ENCODE measurements at places on chromosomes 6 and 20.
A peak's percentile ranks its signal among the peaks of the same experiment; 100 is the strongest.

DNA sequence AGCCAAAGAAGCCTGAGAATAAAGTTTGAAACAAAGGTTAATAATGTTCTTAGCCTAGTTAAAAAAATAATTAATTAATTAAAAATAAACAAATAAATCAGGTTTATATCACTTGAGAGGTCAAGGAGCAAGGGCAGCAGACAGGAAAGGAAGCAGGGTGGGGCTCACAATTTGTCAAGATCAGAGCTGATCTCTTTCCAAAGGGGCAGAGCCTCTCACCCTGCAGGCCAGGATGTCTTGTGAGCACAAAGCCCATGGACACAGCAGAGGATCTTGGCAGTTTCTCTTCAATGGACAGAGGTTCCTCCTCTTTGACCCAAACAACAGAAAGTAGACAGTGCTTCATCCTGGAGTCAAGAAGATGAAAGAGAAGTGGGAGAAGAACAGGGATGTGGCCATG, 14.9 kb downstream of the ULBP1 start:
- DNase-seq: no peak

- DNase-seq: no peak
These were observed 70.2 kb upstream of the ZFP64 start for GRCh38 chr20:52261792-52262191.

- no peak for DNase-seq
These were observed 47.6 kb downstream of the BACH2 start for GRCh38 chr6:90249034-90249433.

GRCh38 chr6:106509420-106510089, 119.7 kb downstream of the RTN4IP1 start:
- DNase-seq: no peak

DNA sequence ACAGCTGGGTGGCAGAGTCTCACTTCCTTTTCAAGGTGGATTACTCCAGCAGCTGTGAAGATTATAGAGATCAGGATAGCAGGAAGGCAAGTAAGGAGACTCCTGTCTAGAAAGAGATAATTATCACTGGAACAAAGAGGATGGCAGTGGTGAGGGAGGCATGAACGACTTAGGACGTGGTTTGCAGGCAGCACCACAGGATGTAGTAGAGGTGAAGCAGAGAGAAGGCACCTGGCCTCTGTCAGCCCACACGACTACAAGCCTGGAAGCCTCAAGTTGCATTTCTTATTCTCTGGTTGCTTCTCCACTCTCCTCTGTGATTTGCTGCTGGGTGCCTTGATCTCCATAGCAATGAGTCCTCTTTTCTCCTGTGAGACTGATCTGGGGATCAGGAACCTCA, 62.7 kb downstream of the TSHZ2 start:
- DNase-seq: no peak

- DNase-seq: no peak
These were observed 6.7 kb downstream of the CLPSL1 start for GRCh38 chr6:35787266-35788218.

GRCh38 chr6:134740473-134741199, 209.3 kb downstream of the ALDH8A1 start:
- DNase-seq: no peak

GRCh38 chr20:63567386-63568169, 6.5 kb downstream of the HELZ2 start:
- peak; percentile 88 for DNase-seq

- DNase-seq: no peak
These were observed 651.0 kb upstream of the SLC35B3 start for GRCh38 chr6:9086331-9086730.

- no peak for DNase-seq
These were observed 141.1 kb downstream of the CEP57L1 start for GRCh38 chr6:109236115-109237076.

DNA sequence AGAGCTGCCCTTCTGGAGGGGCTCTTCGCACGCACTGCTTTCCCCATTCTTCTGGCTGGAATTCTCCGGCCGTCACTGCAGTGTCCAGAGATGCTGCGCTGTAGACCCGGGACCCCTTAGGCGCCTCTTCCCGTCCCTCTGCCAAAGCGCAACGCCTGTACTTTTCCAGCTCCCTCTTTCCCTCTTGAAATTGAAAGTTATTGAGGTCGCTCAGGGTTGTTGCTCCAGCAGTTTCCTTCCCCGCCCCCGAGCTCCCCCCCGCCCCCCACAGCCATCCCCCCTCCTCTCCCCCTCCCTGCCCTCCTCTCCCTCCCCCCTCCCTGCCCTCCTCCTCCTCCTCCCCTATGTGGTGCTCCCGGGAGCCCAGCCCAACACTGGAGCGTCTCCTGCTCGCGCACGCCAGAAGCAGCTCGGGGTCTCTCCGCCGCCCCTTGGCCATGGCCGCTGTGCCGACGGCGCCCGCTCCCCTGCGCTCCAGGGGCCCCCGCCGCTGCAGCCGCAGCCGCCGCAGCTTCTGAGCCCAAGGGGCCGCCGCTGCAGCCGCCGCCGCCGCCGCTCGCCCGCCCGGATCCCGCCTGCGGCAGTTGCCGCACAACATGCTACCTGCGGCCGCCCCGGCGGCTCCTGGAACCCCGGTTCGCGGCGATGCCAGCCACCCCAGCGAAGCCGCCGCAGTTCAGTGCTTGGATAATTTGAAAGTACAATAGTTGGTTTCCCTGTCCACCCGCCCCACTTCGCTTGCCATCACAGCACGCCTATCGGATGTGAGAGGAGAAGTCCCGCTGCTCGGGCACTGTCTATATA, at the start of gene RSPO3:
TSS of gene RSPO3 (plus strand) at position 374 of the 804 bp plus-strand sequence. CDS start 522 bp downstream, outside the sequence.
- peak; percentile 78 for DNase-seq
